ENCODE measurements at places on chromosomes 4 and X.

GRCh38 chr4:108811486-108811885 lies 48.6 kb upstream of the ETNPPL start:
- H3K4me1 ChIP-seq = no peaks in the 10 kb centered on the region
- DNase-seq = no peak
- H3K27ac ChIP-seq = no peak overlapping the region
- H3K4me3 ChIP-seq = no peak overlapping the region
- H3K36me3 ChIP-seq = no peaks in the 10 kb centered on the region
- peaks cover 29% of the 10 kb centered on the region for H3K27me3 ChIP-seq

GRCh38 chr4:72860766-72861165 lies 208.8 kb downstream of the COX18 start:
- no peak for DNase-seq
- no peak overlapping the region for H3K4me3 ChIP-seq
- H3K4me1 ChIP-seq = no peaks in the 10 kb centered on the region
- no peaks in the 10 kb centered on the region for H3K36me3 ChIP-seq
- H3K27ac ChIP-seq = no peak overlapping the region
- H3K27me3 ChIP-seq = no peaks in the 10 kb centered on the region

GRCh38 chr4:112099701-112100297 lies 45.5 kb upstream of the FAM241A start:
- no peak overlapping the region for H3K4me3 ChIP-seq
- H3K36me3 ChIP-seq = no peaks in the 10 kb centered on the region
- H3K27me3 ChIP-seq = peaks cover 22% of the 10 kb centered on the region
- no peak for DNase-seq

- H3K4me1 ChIP-seq = peaks cover 4% of the 10 kb centered on the region
- no peak for DNase-seq
- H3K27me3 ChIP-seq = no peaks in the 10 kb centered on the region
- no peak overlapping the region for H3K27ac ChIP-seq
These were observed 53.7 kb upstream of the FAAH2 start for GRCh38 chrX:57232658-57233360.

- H3K27me3 ChIP-seq = peaks cover 4% of the 10 kb centered on the region
- H3K4me3 ChIP-seq = no peak overlapping the region
- no peak for DNase-seq
- H3K27ac ChIP-seq = no peak overlapping the region
- peaks cover 7% of the 10 kb centered on the region for H3K4me1 ChIP-seq
These were observed 32.0 kb upstream of the BOD1L1 start for GRCh38 chr4:13659341-13660070.

DNA sequence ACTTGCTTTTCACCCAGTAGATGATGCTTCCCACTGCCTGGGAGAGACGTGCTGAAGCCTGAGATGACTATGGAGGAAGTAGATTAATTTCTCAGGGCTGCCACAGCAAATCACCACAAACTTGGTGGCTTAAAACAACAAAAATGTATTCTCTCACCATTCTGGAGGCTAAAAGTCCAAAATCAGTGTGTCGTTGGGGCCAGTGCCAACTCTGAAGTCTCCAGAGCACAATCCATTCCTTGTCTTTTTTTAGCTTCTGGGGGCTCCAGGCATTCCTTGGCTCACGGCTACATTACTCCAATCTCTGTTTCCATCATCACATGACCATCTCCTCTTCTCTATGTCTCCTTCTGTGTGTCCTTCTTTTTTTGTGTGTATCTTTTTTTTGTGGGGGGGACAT lies 105.8 kb upstream of the C1QTNF7 start:
- no peaks in the 10 kb centered on the region for H3K4me1 ChIP-seq
- DNase-seq = no peak
- no peak overlapping the region for H3K4me3 ChIP-seq
- H3K27ac ChIP-seq = no peak overlapping the region
- H3K27me3 ChIP-seq = peaks cover 6% of the 10 kb centered on the region
- no peaks in the 10 kb centered on the region for H3K36me3 ChIP-seq

DNA sequence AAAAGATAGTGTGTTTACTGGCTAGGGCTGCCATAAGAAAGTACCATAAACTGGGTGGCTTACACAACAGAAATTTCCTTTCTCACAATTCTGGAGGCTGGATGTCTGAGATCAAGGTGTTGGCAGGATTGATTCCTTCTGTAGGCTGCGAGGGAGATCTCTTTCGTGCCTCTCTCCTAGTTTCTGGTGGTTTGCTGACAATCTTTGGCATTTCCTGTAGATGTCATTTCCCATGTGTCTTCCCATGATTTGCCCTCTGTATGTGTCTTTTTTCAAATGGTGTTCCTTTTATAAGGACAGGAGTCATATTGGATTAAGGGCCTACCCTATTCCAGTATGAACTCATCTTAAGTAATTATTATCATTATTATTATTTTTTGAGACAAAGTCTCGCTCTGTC lies 27.9 kb upstream of the LCORL start:
- no peaks in the 10 kb centered on the region for H3K4me1 ChIP-seq
- peaks cover 21% of the 10 kb centered on the region for H3K27me3 ChIP-seq
- DNase-seq = no peak
- no peaks in the 10 kb centered on the region for H3K36me3 ChIP-seq
- no peak overlapping the region for H3K4me3 ChIP-seq
- no peak overlapping the region for H3K27ac ChIP-seq

DNA sequence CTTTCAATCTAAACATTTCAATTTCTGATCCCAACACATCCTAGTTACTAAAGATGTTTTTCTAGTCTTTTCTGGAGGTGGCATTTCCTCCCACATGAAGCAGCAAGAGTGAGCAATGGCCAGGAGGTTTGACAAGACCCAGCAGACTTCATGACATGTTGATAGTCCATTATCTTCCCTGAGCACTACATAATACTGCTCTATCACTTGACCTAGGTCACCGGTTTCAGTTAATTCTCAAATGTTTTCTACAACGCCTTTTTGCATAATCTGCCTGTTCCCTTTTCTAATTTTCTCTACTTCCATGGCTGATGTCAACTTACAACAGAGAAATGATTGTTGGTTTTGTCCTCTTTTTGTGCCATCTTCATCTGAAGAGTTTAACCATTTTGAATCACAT lies 62.0 kb upstream of the GPRIN3 start:
- H3K4me3 ChIP-seq = no peak overlapping the region
- H3K27ac ChIP-seq = no peak overlapping the region
- H3K27me3 ChIP-seq = no peaks in the 10 kb centered on the region
- peaks cover 4% of the 10 kb centered on the region for H3K36me3 ChIP-seq
- peaks cover 8% of the 10 kb centered on the region for H3K4me1 ChIP-seq

- H3K36me3 ChIP-seq = no peaks in the 10 kb centered on the region
- H3K4me1 ChIP-seq = no peaks in the 10 kb centered on the region
- H3K27ac ChIP-seq = no peak overlapping the region
- H3K27me3 ChIP-seq = peaks cover 3% of the 10 kb centered on the region
- DNase-seq = no peak
These were observed 370.6 kb upstream of the RPS6KA3 start for GRCh38 chrX:20637351-20637750.

DNA sequence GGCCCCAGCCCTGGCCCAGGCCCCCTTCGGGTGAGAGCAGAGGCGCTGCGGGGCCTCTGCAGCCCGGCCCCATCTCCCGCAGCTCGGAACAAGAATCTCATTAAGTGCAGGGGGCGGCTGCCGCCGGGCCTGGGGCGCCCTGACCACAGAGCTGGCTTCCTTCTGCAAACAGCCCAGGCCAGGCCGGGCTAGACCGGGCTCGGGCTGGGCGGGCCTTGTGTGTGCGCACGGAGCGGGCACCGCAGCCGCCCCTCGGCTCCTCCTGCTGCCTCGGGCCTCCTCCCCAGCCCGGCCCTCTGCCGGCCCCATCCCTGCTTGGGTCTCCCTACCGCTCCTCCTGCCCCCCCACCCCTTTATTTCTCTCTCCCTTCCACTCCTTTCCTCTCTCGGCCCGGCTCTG lies 83.3 kb downstream of the EFNB1 start:
- H3K4me3 ChIP-seq = no peak overlapping the region
- H3K27ac ChIP-seq = no peak overlapping the region
- no peak for DNase-seq
- no peaks in the 10 kb centered on the region for H3K36me3 ChIP-seq

DNA sequence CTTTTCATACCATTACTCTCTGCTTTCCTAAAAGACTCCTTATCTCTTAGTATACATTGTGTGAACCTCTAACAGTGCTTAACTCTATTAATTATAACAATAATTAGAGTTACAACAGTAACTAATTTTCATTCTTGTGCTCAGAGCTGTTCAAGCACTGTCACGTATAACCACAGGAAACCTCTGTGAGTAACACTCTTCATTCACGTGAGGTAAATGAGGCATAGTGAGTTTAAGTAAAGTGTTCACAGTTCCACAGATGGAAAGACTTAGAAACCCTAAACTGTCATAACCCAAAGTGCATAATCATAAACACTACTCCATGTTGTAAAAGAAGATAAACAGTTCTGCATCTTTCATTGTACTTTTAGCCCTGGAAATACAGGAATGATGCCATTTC lies 222.4 kb downstream of the CCSER1 start:
- H3K4me3 ChIP-seq = no peak overlapping the region
- no peaks in the 10 kb centered on the region for H3K36me3 ChIP-seq
- no peak for DNase-seq
- no peaks in the 10 kb centered on the region for H3K27me3 ChIP-seq
- H3K4me1 ChIP-seq = no peaks in the 10 kb centered on the region

- H3K36me3 ChIP-seq = no peaks in the 10 kb centered on the region
- peaks cover 7% of the 10 kb centered on the region for H3K4me1 ChIP-seq
- H3K4me3 ChIP-seq = no peak overlapping the region
- no peak overlapping the region for H3K27ac ChIP-seq
- no peaks in the 10 kb centered on the region for H3K27me3 ChIP-seq
These were observed 74.7 kb downstream of the GALNT7 start for GRCh38 chr4:173243321-173243720.

- peak; percentile 78 for DNase-seq
- peaks cover 84% of the 10 kb centered on the region for H3K4me1 ChIP-seq
- H3K27me3 ChIP-seq = no peaks in the 10 kb centered on the region
- peaks cover 83% of the 10 kb centered on the region for H3K36me3 ChIP-seq
These were observed 113.6 kb downstream of the NFKB1 start for GRCh38 chr4:102614801-102615200.

- no peak overlapping the region for H3K4me3 ChIP-seq
- H3K27me3 ChIP-seq = peaks cover 9% of the 10 kb centered on the region
- no peaks in the 10 kb centered on the region for H3K4me1 ChIP-seq
- DNase-seq = no peak
These were observed 14.0 kb upstream of the IGFBP7 start for GRCh38 chr4:57124145-57124544.

- H3K4me1 ChIP-seq = no peaks in the 10 kb centered on the region
- DNase-seq = no peak
- H3K36me3 ChIP-seq = no peaks in the 10 kb centered on the region
- no peak overlapping the region for H3K4me3 ChIP-seq
- peaks cover 3% of the 10 kb centered on the region for H3K27me3 ChIP-seq
- no peak overlapping the region for H3K27ac ChIP-seq
These were observed 8.7 kb downstream of the EGF start for GRCh38 chr4:109921384-109921808.

GRCh38 chr4:177012918-177013545 lies 220.3 kb upstream of the VEGFC start:
- no peak overlapping the region for H3K4me3 ChIP-seq
- H3K27ac ChIP-seq = no peak overlapping the region
- no peaks in the 10 kb centered on the region for H3K4me1 ChIP-seq
- DNase-seq = no peak

DNA sequence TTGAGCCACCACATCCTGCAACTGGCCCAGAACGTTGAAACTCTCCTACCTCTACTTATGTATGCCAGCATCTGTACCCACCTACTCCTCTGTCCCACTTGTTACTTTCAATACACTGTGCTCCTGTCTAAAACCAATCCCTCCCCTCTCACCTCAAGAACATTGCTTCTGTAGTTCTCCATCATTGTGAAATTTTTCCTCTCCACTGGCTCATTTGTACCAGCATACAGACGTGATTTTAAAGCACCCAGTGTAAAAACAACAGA lies 25.5 kb upstream of the USO1 start:
- H3K4me3 ChIP-seq = peak overlapping the region; percentile 39
- H3K27me3 ChIP-seq = no peaks in the 10 kb centered on the region
- H3K4me1 ChIP-seq = peaks cover 40% of the 10 kb centered on the region
- DNase-seq = no peak
- peak overlapping the region; percentile 85 for H3K27ac ChIP-seq

DNA sequence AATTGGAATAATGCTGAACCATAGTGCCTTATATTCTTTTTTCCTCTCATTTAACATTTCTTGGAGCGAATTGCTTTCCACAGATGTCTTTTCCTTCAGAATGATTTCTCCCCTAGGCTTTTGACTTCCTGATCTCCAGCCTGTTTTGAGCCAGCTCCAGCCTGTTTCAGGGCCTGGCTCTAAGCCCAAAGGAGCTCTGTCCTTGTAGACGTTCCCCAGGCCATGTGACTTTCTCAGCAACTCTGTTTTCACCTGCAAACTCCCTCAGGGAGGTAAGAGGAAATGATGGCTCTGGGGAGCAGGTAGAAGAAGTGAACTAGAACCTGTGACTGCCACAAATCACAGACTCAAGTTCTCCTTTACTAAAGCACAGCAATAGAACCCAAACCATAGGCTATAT lies 89.1 kb downstream of the AKAP4 start:
- H3K27ac ChIP-seq = no peak overlapping the region
- H3K27me3 ChIP-seq = no peaks in the 10 kb centered on the region
- no peaks in the 10 kb centered on the region for H3K36me3 ChIP-seq

- no peaks in the 10 kb centered on the region for H3K36me3 ChIP-seq
- peaks cover 35% of the 10 kb centered on the region for H3K27me3 ChIP-seq
- DNase-seq = no peak
- no peak overlapping the region for H3K4me3 ChIP-seq
- no peak overlapping the region for H3K27ac ChIP-seq
- H3K4me1 ChIP-seq = no peaks in the 10 kb centered on the region
These were observed 8.0 kb upstream of the CCDC110 start for GRCh38 chr4:185479507-185479971.

GRCh38 chrX:66876776-66877175 lies 237.9 kb upstream of the EDA2R start:
- H3K27ac ChIP-seq = no peak overlapping the region
- no peak overlapping the region for H3K4me3 ChIP-seq
- no peak for DNase-seq
- H3K36me3 ChIP-seq = no peaks in the 10 kb centered on the region

DNA sequence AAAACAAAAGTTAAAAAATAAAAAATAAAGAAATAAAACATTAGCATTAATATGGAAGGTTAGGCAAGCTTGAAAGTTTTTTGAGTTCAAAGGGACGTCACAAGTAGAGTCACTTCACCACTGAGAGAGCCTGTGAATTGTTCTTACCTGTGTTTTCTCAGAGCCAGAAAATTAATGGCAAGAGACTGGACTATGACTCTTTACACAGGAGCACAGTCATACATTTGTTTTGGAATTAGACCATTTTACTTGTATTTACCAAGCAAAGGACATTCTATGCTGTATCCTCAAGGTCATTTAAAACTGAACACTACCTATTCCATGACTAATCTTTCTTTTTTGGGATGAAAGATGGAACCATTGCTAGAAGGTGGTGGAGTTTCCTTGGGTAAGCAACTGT lies 346.1 kb downstream of the FAM47B start:
- no peaks in the 10 kb centered on the region for H3K27me3 ChIP-seq
- DNase-seq = no peak

DNA sequence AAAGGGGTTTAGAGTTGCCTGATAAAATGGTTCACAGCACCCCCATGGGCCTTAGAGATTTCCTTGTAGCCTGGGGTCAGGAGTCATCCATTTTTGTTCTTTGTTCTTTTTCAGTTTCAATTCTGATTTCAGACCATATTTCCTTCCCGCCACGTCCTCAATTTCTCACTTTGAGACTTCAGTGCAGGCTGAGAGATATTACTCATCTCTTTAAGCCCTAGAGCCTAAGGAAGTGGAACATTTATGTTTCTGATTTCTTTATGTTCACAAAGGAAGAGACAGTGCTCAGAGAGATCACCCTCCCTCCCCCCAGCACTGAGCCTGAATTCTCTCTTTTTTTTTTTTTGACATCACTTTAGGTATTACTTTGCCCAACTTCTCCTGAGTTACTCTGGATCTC lies 56.3 kb downstream of the MSN start:
- no peaks in the 10 kb centered on the region for H3K27me3 ChIP-seq
- H3K4me3 ChIP-seq = peak overlapping the region; percentile 51
- peaks cover 91% of the 10 kb centered on the region for H3K4me1 ChIP-seq
- peak; percentile 64 for DNase-seq

All from activated CD8-positive, alpha-beta T cell treated with anti-CD3 and anti-CD28 coated beads, Interleukin-2, amount 10 ng/mL, durations not matched to agents 7 days and 5 days (primary cell).